ENCODE measurements at places on chromosomes 5 and 9.

- no peaks in the 10 kb centered on the region for H3K36me3 ChIP-seq
- H3K27ac ChIP-seq: peak overlapping the region; percentile 53
Observed at GRCh38 chr5:110268985-110269384, 457.5 kb downstream of the TMEM232 start.

GRCh38 chr9:107142430-107142829 is 140.6 kb upstream of the RAD23B start:
- H3K27me3 ChIP-seq: no peaks in the 10 kb centered on the region
- H3K4me3 ChIP-seq: no peak overlapping the region
- no peak overlapping the region for H3K27ac ChIP-seq

DNA sequence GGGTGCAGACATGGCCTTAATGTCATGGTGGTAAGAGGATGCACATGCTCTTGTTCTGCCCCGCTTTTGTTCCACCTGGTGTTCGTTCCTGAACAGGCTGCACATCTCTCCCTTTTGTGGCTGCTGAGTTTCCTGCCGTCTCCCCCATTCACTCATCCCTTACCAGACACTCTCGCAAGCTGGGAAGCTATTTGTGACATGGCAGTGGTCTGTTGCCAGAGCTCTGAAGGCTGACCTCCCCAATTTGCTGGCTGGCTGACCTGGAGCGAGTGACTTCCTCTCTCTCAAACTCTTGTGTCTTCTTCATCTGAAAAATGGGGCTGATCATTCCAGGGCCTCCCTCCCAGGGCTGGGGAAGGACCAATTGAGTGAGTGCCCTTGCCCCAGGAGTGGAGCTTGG is 35.9 kb downstream of the HRH2 start:
- H3K36me3 ChIP-seq: no peaks in the 10 kb centered on the region
- no peak overlapping the region for H3K27ac ChIP-seq

GRCh38 chr9:71783120-71783523 is 14.8 kb upstream of the CEMIP2 start:
- no peaks in the 10 kb centered on the region for H3K36me3 ChIP-seq
- no peaks in the 10 kb centered on the region for H3K27me3 ChIP-seq
- no peak for DNase-seq
- peaks cover 6% of the 10 kb centered on the region for H3K4me1 ChIP-seq
- H3K27ac ChIP-seq: no peak overlapping the region
- H3K4me3 ChIP-seq: no peak overlapping the region

Measured in MM.1S (cell line).